ENCODE measurements at places on chromosomes 3 and 15.

DNA sequence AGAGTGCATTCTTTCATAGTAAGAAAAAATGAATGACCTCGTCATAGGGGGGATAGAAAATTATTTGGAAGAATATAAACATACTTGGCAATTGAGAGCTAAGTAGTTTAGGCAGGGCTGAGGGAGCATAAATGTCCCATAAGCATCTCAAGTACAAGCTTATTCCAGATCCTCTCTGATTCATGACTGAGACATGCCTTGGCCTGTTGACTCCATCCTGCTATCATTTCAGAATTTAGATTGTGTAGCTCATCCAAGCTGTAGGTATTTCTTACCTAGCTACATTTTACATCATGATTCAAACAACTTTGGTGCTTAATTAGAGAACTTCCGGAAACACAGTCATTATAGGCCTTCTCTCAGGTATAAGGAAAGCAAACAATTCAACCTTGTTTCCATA lies 12.3 kb downstream of the POGLUT1 start:
- DNase-seq, result no peak

DNA sequence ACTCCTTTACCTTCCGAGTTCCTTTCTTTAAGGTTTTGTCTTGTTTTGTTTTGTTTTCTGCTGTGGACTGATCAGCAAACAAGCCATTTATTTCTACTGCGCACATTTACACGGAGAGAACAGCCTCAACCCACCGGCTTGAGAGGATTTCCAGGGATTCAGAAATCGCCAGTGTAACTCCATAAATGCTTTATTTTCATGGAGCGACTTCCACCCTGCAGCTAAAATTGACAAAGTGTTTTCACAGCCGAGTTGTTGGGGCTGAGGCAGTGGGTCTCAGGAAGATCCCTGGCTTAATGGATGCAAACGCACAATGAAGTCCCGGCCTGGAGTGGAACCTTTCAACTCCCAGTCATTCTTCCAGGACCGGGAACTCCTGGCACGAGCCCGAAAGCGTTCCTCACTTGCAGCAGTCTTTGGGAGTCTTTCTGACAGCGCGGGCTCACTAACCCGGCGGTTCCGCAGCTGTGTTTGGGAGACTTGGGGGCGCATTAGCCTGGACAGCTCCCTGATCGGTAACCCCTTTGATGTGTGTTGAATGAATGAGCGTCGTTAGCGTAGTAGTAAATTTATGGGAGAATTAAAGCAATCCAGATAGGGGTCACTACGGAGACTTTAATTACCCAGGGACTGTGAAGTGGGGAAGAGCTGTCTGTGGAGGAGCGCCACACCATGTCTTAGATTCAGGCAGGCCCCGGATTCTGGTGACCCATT lies 785 bp upstream of the MYRIP start:
- DNase-seq, result no peak

GRCh38 chr15:49848282-49848724 lies 227.5 kb downstream of the DTWD1 start:
- DNase-seq, result peak; percentile 79

GRCh38 chr3:185939721-185940120 lies 1.9 kb upstream of the TRA2B start:
- DNase-seq, result no peak

- no peak for DNase-seq
Observed at GRCh38 chr3:147008458-147008857, 397.9 kb downstream of the ZIC4 start.

All from Panc1 (cell line).